Activated naive CD4-positive, alpha-beta T cell treated with anti-CD3 and anti-CD28 coated beads for 36 hours (primary cell): ENCODE measurements at places on chromosomes 12 and 14.

DNA sequence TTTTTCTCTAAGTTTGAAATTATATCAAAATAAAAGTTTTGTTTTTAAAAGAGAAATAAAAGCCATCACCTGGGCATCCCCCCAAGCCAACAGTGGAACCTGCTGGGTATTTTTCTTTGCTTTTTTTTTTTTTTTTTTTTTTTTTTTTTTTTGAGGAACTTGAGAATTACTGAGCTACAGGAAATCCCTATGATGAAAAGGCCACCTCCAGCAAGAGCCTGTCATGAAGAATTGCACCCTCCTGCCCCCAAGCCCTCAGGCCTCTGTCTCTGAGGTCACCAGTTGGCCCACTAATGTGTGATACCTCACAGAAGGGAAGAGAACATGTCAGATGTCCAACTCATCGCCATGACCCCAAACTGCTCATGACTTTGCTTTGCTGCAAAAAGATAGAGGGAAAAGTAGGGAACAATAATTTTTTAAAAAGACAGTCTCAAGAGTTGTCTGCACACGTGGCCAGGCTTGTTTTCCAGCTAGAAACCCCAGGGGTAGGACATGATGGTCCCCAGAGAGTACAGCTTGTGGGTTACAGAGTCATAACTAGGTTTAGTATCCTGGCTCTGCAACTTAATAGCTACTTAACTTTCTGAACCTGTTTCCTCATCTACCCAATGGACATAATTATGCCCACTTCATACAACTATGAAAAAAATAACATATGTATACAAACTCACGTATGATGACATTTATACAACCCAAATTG is 124.3 kb upstream of the EGLN3 start:
- DNase-seq: no peak

GRCh38 chr12:49974231-49974675 is 1.5 kb downstream of the AQP6 start:
- DNase-seq: no peak

DNA sequence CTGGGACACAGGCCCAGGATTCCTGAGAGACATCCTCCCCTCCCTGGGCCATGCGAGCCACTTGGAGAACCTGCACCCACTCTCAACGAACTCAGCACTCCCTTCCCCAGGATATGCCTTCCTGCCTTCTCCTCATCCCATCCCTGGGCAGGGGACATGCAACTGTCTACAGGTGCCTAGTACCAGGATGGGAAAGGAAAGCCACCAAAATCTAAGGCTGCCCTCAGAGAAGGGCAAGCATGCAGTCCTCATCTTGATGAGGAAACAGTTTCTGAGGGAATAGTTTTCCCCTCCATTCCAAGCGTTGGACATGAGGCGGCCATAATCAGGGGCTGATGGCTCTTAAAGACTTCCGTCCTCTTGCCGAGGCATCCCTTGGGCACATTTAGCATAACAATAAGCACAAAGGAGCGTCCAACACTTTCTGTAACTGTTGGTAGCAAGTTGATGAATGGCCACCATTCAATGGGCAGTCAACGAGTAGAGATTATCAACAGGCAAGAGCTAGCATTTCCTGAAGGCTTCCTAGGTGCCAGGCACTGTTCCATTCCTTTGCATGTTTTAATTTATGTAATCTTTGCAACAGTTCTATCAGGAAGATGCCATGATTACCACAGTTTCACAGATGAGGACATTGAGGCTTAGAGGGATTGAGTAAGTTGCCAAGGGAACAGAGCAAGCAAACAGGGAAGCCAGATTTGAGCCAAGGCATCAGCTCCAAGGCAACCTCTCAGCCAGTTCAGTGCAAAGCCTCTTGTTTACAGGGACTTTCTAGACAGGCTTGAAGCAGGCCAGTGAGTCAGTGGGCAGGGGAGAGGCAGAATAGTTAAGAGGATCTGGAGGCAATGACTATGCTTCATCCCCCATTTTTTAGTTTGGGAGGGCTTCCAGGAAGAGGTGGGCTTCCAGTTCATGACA is 105.1 kb downstream of the SINHCAF start:
- no peak for DNase-seq

DNA sequence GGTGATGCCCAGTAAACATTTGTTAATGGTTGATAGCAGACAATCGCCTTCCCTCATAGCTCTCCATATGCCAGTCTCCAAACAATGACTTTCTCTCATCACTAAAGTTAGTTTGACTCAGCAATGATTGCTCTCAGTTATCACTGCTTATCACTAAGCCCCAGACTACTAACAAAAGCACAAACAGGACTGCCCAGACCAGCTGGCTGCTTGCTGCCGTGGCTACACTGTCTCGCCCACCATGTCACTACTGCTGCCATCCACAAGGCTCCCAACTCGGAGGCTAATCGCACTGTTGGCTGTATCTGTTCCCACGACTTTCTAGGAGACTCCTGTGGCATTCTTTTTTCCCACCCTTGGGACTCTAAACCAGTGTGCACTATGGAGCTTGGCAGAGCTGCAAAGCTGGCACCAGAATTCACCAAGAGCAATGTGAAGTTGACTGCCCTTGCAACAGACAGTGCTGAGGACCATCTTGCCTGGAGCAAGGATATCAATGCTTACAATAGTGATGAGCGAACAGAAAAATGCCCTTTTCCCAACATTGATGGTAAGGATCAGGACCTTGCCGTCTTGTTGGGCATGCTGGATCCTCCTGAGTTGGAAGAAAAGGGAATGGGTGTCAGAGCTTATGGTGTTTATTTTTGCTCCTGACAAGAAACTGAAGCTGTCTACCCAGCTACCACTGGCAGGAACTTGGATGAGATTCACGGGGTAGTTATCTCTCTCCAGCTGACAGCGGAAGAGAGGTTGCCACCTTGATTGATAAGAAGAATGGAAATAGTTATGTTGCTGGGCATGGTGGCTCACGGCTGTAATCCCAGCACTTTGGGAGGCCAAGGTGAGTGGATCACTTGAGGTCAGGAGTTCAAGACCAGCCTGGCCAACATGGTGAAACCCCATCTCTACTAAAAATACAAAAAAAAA is 27.1 kb upstream of the NR2C1 start:
- no peak for DNase-seq

GRCh38 chr12:94284859-94285258 is 136.5 kb downstream of the PLXNC1 start:
- no peak for DNase-seq

DNA sequence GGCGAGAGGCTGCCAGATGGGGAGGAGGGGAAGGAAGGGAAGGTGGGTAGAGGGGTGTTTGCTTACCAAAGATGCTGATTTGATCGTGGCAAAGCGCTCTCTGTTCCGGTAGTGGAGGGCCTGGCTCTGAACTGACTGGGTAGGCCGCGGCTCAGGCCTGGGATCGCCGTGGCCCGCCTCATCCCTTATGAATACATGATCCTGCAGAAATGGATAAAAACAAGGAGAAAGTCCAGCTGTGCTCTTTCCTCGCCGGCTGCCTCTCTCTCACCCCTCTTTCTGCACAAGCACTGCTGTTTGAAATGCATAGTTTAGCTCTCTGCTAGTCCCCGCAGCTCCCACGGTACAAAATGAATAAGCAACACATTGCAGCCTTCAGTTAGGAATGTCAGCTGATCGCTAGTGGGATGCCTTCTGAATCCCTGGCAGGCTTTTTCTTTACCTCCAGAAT is 53.8 kb downstream of the PEBP1 start:
- DNase-seq: no peak

DNA sequence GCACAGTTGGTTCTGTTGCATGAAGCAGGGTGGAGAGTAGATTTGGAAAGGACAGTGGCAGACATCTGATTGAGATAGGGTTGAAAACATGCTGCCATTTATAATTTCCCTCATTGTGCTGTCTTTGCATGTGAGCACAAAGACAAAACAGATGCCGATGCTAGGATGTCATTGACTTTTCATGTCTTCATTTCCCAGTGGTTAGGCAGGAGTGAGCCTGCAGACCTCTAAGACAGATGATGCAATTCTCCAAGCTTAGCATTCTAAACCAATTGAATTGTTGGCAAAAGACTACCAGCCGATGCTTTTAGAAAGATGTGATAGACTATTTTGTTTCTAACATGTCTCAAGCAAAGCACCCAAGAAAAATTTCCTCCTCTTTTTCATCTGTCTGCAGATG is 37.1 kb upstream of the PELI2 start:
- DNase-seq: no peak

- DNase-seq: no peak
Measured at GRCh38 chr12:114976372-114976771, 292.4 kb upstream of the TBX3 start.

DNA sequence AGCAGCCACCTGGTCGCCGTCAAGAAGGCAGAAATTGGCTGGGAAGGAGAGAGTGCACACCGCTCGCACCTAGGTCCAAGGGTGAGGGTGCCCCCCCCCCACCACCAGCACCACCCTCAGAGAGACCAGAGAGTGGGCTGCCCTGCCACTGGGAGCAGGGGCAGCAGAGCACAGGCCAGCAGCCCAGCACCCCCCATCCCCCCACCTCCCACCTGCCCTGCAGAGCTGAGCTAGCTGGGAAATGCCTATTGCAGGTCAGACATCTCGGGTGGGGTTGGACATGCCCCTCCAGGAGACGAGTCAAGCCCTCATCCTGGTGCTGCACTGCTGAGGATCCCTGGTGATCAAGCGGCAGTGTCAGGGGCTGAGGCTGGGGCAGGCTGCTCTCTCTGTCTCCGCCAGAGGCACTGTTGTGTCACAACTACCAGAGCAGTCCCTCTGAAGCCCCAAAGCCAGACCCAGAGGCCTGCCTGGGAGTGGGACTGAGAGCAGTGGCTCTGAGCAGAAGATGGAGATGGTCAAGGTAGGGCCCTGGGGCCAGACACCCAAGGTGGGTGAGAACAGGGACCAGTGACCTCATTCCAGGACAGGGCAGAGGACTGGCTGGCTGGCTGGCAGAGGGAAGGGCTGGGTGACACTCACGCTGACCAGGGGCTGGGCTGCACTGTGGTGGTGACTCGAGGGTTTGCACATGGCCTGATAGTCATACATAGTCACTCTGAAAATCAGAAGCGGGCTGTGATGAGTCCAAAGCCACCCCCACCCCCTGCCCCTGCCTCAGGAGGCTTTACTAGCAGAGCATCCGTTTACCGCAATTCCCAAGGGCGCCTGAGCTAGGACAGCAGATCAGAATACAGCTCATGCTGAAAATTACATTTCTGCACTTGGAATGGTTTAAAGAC is 19.7 kb upstream of the LRTM2 start:
- no peak for DNase-seq

GRCh38 chr14:76695263-76695920 is 65.9 kb upstream of the VASH1 start:
- no peak for DNase-seq

GRCh38 chr12:31599053-31599452 is 8.1 kb upstream of the DENND5B start:
- DNase-seq: no peak

GRCh38 chr12:81253360-81253759 is 175.5 kb downstream of the ACSS3 start:
- no peak for DNase-seq

- DNase-seq: no peak
Measured at GRCh38 chr14:69755784-69756183, 11.2 kb upstream of the SRSF5 start.

- DNase-seq: no peak
Measured at GRCh38 chr14:47257013-47257412, 418.4 kb downstream of the MDGA2 start.

DNA sequence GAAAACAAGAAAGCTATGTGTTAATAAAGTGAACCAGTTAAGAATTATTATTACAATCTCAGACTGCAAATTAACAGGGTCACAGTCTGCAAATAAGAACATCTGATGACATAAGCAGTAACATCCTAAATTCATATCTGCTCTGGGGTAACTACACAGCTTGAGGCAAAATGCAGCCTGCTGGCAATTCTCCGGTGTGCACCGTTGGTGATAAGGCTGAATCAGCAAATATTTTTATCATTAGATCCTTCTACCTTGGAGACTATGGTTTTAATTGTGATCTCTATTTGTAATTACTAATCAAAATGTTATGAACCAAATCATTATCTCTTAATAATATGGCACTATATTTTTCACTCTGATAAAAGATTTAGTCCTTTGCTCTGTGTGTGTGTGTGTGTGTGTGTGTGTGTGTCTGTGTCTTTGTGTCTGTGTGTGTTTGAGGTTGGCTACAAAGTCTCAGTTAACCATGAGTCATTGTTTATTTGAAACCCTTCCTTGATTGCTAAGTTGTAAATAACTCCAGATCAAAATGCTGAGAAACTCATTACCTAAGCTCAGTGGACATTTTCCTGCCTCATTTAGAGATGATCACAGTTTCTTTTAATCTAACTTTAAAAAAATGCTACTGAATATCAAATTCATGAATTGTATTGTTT is 442.6 kb downstream of the GXYLT1 start:
- DNase-seq: no peak

GRCh38 chr12:68536885-68537485 is 73.7 kb upstream of the RAP1B start:
- DNase-seq: no peak

DNA sequence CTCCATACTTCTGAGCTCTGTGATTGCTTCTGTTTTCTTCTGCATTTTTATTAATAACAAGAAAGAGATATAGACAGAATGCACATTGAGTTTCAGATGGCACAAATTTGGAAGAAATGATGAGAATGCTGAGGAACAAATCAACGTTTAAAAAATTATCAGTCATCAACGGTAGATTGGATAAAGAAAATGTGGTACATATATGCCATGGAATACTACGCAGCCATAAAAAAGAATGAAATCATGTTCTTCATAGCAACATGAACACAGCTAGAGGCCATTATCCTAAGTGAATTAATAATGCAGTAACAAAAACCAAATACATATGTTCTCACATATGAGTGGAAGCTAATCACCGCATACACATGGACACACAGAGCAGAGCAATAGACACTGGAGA is 81.8 kb downstream of the DUSP6 start:
- DNase-seq: no peak

DNA sequence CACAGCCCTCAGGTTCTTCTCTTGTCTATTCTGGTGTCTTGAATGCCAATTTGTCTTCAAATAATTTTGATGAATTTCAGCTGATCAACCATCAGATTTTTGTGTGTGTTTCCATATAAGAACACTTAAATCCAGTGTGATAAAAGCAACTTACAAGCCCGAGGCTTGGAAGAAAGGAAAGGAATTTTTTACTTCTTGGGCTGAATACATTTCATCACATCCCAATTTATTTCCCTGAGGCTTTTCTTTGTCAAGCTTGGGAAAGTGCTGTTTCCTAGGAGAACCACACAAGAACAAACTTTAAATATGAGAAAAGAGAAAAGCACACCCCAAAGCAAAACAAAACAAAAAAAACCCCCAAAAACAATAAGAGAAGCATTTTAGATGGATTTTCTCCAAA is 26.6 kb downstream of the GPRC5D start:
- DNase-seq: no peak

DNA sequence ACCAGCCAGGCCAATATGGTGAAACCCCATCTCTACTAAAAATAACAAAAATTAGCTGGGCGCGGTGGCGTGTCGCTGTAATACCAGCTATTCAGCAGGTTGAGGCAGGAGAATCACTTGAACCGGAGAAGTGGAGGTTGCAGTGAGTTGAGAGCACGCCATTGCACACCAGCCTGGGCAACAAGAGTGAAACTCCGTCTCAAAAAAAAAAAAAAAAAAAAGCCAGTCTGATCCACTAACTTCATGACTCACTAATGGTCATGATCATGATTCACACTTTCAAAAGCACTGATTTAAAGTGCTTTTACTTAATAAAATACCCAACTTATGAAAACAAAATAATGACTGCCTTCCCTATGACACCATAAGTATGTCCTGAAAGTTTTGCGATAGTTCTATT is 38.4 kb upstream of the CPM start:
- DNase-seq: no peak
